ENCODE measurements at places on chromosomes 2 and 18.

GRCh38 chr2:67445652-67446268, 48.6 kb downstream of the ETAA1 start:
- DNase-seq = no peak

DNA sequence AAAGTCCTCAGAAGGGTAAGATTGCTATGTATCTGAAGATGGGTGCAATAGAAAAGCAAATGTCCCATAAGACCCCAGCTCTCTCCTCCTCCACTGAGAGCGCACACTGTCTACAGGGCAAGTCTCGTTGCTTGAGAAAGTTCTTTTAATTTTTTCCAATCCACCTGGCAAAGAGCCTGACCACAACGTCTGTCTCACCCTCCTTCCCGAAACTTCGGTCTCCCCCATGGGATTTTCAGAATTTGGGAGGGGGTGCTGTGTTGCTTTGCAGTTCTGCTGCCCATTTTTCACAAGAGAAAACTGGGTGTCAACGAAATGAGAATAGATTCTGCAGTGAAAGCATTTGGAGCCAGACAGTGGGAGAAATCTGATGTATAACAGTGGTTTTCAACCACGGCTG, 40.4 kb downstream of the SERTAD2 start:
- no peak for DNase-seq

GRCh38 chr2:177052471-177052870, 160.1 kb upstream of the HNRNPA3 start:
- DNase-seq = no peak

DNA sequence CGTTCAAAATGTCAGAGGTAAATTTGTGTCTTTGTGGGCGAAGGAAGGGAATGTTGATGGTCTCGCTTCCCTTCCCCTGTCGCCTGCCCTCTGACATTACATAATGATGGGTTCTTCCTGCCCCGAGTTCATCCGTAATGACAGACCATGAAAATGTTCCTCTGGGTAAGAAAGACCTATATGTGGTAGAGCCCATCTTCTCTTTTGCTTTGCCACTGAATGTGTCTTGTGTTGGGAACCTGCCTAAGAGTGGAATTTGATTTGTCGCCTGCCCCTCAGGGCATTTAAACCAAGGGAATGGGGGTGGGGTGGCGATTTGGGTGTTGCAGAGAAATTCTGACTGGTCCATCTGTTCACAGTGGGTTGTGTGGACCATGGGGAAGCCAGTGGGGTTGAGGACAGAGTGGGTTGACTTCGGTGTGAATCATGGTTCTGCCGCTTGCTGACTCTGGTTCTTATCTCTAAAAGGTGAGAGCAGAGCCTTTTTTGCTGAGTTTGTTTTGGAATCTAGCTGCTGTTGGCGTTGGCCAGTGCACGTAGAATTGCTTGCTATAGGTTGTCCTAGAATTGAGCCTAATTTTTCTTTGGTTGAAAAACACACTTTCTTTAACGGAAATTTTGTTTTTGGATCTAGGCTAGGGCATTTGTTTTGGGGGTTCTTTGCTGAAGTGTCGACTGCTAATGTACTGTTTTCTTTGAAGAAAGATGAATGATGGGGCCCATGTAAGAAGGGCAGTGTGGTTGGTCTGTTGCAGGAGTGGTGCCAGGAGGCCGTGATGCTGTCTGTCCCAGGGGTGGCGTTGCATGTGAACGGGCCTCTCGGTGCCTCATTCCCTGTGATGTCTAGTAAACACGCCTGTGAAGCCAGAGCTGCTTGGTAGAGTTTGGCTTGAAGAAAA, 1.3 kb downstream of the INPP4A start:
- DNase-seq = no peak

DNA sequence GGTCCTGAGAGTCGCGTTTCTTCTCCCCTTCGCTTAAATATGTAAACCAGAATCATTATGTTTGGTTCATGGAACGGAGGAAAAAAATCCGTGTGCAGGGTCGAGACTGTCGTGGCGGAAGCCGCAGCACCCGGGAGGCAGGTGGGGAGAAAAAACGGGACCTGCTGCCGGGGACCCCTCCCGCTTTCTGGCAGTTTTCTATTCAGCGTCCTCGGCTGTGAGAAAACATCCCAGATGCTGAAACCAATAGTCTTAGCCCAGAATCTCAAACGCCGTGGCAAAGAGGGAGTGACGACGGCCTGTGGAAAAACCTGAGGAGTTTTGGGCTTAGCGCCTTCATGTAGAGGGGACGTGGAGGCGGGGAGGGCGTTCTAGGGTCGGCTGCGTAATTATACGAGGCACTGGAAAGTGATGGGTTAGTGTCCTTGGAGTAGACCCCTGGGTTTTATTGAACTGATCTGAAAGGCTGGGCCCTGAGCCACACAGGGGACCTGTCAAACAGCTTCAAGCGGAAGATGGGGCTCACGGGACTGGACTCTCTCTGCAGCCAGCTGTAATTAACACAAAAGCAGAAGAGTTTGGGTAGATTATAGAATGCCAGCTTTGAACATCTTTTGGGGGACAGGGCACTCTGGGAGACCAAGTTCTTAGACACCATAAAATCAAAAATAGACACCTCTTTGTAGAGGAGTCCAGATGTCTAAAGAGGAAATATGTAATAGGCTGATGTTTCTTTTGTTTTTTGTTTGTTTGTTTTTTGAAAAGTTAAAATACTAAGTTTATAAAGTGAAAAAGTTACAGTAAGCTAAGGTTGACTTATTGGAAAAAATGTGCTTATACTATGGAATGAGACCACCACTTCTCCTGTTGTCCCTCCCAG, 834 bp upstream of the BUB1 start:
- no peak for DNase-seq

- DNase-seq = no peak
Observed at GRCh38 chr18:10893196-10893595, 256.2 kb downstream of the PIEZO2 start.

DNA sequence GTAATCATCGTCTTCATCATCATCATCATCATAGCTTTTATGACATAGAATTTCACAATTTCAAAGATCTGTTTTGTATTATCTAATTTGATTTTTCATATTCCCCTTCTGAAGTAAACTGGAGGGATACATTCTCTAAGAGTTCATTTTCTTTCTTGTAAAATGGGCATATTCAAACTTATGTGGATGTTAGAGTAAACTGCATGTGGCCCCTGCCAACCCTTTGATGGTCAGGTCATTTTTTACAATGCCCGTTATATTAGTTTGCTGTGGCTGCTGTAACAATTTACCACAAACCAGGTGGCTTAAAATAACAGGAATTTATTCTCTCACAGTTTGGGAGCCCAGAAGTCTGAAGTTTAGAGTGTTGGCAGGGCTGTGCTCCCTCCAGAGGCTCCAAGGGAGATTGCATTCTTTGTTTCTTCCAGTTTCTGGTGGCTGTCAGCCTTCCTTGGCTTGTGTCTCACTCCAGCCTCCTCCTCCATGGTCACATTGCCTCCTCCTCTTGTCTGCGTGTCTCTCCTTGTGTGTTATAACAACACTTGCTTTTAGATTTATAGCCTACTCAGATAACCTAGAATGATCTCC, 127.5 kb upstream of the MMADHC start:
- DNase-seq = no peak

DNA sequence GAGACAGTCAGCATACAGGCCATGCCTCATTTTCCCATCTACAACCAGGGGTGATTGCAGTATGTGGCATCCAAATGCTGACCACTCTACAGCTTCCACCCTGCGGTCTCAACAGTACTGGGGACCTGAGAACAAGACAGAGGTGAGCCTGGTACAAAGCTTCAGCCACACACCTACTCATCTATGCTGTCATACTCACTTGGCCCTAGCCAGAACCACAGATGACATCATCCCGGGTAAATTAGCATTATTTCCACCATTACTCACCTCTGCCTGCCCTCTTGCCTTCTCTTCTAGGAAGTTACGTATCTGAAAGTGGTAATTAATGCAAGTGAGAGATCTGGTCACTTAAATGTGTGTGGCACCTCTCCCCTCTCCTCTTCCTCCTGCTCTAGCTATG, 208.2 kb upstream of the ARL4C start:
- DNase-seq = no peak

DNA sequence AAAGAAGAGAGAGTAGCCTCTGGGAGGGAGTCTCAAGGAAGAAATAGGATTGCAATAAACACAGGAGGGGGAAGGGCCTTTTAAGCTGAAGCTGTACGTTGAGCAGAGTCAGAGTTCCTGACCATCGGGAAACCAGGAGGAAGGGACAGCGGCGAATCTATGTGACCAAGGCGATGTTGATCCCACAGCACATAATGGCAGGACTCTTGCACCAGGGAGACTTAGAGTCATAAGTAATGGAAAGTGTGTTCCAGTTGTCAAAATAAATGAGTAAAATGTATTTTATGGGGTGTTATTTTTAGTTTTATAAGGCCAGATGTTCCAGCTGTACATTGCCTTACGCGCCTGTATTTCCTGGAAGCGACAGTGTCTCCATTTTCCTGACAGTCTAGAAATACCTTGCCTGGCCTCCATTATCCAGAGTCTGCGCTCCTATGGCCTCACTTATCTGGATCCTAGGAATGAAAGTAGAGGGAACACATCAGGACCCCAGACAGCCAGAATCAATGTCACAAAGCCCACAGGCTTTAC, 152.8 kb upstream of the COPS8 start:
- no peak for DNase-seq

DNA sequence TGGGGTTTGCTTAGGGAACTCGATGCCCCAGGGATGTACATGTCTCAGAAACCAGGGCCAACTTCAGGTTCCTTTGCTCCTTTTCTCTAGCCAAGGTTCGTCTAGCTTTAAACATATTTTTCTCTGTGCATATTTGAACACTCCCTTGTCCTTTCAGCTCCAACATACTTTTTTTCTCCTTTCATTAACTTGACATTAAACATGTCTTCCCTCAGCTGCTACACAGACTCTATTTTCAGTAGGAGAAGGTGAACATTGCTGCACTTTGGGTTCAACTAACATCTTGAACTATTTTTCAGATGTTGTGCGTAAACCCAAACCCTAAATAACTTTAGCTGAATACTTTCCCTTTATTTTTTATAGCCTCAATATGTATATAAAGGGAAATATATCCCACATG, 212.9 kb downstream of the MTX2 start:
- DNase-seq = no peak

GRCh38 chr18:48993586-48993985, 42.8 kb upstream of the SMAD7 start:
- no peak for DNase-seq

DNA sequence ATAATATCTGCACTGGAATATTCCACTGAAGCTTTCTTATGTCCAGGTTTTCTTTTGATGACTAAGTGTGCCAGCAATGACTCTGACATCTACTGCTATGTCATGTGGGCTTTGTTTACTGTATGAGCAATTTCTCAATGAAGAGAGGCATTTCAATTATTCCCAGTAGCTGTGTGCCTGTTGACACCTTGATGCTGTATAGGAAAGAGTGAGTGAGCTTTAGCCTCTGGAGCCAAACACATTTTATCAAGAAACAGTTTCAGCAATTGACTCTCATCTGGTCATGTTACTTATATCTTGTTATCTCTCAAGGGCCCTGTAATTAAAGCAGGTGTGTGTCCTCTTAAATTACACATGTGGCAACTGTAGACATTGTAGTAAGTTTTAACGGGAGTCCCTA, 493.2 kb upstream of the FANCL start:
- no peak for DNase-seq

DNA sequence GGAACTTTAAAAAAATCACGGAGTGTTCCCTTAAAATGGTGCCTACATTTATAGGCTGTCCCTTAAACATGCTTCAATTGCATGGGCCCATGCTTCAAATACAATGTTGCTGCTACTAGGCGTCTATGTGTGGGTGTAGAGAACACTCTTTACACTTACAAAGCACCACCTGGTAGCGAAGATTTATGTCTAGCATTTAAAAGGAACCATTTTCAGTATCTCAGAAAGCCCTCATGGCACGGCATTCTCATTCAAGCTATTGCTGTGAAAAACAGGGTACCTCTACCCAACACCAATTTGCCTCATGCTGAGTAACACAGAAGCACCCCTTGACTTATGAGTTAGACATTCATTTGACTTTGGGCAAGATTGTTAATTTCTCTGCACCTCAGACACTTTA, 112.9 kb upstream of the CNTNAP5 start:
- DNase-seq = no peak

DNA sequence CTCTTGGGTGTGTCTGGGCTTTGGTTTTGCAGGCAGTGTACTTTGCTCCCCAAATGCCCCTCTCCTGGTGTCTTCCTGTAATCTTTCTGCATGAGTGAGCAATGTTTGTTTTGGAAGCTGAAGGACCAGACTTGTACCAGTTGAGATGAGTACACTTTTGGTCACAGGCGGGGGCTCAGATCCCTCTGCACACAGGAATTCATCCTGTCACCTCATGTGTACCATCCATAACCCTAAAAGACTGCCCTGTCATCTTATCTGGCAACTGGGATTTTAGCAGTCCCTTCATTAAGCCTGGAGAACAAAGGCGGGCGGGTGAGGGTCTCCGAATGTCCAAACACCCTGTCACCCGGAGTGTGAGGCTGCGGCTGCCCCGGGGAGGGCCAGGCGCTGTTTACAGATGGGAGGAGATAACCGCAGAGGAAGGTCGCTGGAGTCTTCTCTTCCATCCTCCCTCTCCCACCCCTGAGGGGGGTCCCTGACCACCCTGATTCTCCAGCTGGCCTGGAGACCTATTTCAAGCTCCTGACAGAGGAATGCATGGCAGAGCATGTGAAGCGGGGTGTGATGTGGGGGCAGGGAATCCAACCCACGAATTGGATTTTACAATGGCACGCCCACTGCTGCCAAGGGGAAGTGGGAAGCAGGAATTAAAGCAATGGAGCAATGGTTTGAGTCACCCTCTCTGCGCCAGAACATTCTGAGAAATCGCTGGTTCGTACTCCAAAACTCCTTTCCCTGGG, 158.2 kb upstream of the MYCN start:
- DNase-seq = no peak

DNA sequence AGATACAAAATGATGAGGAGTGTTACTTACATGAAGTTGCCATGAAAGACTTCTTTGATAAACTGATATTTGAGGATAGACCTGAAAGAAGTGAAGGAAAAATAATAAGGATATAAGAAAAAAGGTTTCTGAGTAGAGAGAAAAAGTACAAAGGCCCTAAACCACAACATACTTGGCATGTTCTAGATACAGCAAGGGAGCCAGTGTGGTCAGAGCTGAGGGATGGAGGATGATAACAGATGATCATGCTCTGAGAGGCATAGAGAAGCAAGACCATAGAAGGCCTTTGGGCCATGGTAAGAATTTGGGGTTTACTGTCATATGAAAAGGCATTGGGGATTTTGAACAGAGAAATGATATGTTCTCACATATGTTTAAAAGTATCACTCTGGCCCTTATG, 424.1 kb upstream of the CHST9 start:
- no peak for DNase-seq

DNA sequence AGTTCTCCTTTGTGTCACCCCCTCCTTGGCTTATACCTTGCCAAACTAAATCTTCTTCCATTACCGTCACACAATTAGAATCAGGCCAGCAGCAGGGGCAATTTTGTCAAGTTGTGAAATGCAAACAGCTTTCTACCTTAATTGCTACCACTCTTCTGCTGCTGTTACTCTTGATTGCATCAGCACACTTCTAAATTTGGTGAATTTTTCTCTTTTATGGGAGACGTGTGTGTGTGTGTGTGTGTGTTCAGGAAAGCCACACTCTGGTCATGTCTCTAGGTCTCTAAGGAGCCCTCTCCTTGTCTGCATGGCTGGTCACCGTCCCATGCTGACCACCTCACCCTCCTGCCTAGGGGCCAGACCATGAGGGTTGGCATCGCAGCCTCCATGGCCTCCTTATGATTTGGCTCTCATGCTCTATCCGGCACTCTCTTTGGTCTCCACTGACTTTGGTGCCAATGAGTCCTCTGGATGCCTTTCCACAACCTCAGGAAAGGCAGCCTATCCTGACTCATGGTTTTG, 87.7 kb downstream of the GATA6 start:
- DNase-seq = no peak

- DNase-seq = no peak
Observed at GRCh38 chr2:23505984-23506380, 121.0 kb downstream of the KLHL29 start.

- DNase-seq = no peak
Observed at GRCh38 chr2:41768310-41768709, 279.5 kb upstream of the PKDCC start.
